Kidney glomerular epithelial cell (primary cell): ENCODE measurements at places on chromosomes 5 and 9.

- peak; percentile 62 for DNase-seq
Measured at GRCh38 chr9:4750023-4750673, 9.1 kb upstream of the AK3 start.

DNA sequence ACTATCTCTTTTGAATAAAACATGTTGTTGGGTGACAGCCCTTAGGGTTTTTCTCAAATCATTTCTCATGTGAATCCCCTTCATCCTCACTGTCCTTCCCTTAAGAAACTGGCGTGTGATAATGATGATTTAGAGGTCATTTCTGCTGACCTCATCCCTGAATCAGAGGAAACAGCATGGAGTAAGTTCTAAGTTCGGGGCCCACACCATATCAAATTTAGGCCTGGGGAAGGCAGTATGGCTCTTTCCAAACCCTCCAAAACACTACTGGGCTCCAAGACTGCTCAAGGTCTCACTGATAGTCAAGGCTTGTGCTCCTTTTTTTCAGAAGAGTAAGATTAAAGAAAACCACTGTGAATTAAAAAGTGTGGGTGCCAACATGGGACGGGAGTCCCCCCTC is 872 bp upstream of the SMIM3 start:
- DNase-seq: no peak

- DNase-seq: no peak
Measured at GRCh38 chr9:124928116-124928515, 12.8 kb downstream of the GOLGA1 start.

DNA sequence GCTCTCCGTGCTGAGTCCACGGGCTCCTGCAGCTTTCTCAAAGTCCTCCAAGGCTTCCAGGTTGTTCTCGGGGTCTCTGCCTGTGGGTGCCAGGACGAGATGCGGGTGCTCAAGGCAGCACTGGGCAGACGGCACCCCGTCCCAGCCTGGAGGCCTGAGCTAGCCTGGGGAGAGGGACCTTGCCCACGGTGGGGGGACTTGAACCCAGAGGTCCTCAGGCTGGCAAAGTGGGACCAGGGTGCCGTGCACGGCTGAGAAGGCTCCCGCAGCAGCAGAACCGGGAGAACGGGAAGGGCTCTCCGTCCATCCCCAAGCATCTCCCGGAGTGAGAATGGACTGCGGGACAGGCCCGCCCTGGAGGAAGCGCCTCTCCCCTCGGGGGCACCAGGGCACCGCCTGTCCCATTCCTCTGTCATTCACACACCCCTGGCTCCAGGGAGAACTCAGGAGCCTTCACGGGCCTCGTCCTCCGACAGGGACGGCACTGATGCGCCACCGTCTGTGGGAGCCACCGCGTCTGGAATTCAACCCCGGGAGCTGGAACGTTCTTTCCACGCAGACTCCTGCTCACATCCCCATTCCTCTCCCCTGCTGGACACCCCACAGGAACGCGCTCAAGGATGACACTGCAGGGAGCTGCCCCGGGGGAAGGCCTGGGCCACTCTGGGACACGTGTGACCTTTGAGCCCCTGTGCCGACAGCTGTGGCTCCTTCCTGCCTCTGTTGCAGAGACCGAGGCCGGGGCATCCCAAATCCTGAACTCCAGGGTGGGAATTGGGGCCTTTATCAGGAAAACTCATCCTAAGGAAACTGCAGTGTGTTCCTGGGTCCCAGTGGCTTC is 16.3 kb upstream of the OBP2B start:
- no peak for DNase-seq
